ENCODE measurements at places on chromosomes 1 and 21. TPM values are rescaled to one million over a fixed set of nuclear protein-coding genes. Genes with fewer than 3 reads are reported as not detected.

- H3K27me3 ChIP-seq, result no peaks in the 10 kb centered on the region
- H3K27ac ChIP-seq, result no peak overlapping the region
- no peak overlapping the region for H3K4me3 ChIP-seq
- peaks cover 4% of the 10 kb centered on the region for H3K36me3 ChIP-seq
- DNase-seq, result peak; percentile 33
These were observed 99.7 kb upstream of the DYNLT5 start for GRCh38 chr1:66652556-66652955.

DNA sequence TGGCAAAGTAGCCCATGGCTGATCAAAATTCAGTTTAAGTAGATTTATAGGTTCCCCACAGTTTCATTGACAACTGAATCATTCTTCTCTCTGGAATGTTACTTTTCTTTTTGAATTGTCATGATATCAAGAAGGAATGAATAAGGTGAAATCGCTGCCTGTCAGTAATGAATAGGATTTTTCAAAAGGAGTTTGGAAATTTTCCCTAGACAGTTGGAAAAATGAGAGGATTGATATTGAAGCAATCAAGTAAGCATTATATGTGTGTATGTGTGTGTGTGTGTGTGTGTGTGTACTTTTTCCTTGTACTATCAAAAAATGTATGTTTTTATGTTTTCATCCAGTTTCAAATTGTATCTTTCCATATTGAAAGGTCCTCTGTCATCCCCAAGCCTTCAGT lies 479.5 kb downstream of the MRPL39 start:
- no peaks in the 10 kb centered on the region for H3K4me1 ChIP-seq
- no peak for DNase-seq
- H3K27me3 ChIP-seq, result no peaks in the 10 kb centered on the region

TAS1R1 gene
- total RNA-seq, result under 0.01 TPM

GRCh38 chr1:43639976-43640794 lies 9.8 kb upstream of the KDM4A start:
- H3K27me3 ChIP-seq, result no peaks in the 10 kb centered on the region
- no peaks in the 10 kb centered on the region for H3K36me3 ChIP-seq

GRCh38 chr1:53080769-53081168 lies 18.8 kb downstream of the PODN start:
- no peak for DNase-seq
- H3K27me3 ChIP-seq, result no peaks in the 10 kb centered on the region
- H3K4me1 ChIP-seq, result no peaks in the 10 kb centered on the region
- no peak overlapping the region for H3K27ac ChIP-seq
- peaks cover 17% of the 10 kb centered on the region for H3K36me3 ChIP-seq

Measured in fibroblast of lung (primary cell).